ENCODE measurements at places on chromosomes 2 and 18. TPM values are rescaled to one million over a fixed set of nuclear protein-coding genes. Genes with fewer than 3 reads are reported as not detected.

The KRTCAP3 gene
- 1.4 TPM for total RNA-seq

The AQP12B gene
- not detected for total RNA-seq

The NPHP1 gene
- 3.3 TPM for total RNA-seq

The ALLC gene
- total RNA-seq, result not detected

The CDK5R2 gene
- total RNA-seq, result not detected

The RTP5 gene
- total RNA-seq, result not detected

The WNT6 gene
- total RNA-seq, result not detected

The CCDC74A gene
- total RNA-seq, result 3.0 TPM

The SPP2 gene
- not detected for total RNA-seq

GRCh38 chr2:49753344-49753985 is 599.1 kb upstream of the FSHR start:
- DNase-seq, result no peak
- peaks cover 7% of the 10 kb centered on the region for H3K27me3 ChIP-seq
- no peaks in the 10 kb centered on the region for H3K4me1 ChIP-seq
- H3K36me3 ChIP-seq, result no peaks in the 10 kb centered on the region
- H3K27ac ChIP-seq, result no peak overlapping the region

DNA sequence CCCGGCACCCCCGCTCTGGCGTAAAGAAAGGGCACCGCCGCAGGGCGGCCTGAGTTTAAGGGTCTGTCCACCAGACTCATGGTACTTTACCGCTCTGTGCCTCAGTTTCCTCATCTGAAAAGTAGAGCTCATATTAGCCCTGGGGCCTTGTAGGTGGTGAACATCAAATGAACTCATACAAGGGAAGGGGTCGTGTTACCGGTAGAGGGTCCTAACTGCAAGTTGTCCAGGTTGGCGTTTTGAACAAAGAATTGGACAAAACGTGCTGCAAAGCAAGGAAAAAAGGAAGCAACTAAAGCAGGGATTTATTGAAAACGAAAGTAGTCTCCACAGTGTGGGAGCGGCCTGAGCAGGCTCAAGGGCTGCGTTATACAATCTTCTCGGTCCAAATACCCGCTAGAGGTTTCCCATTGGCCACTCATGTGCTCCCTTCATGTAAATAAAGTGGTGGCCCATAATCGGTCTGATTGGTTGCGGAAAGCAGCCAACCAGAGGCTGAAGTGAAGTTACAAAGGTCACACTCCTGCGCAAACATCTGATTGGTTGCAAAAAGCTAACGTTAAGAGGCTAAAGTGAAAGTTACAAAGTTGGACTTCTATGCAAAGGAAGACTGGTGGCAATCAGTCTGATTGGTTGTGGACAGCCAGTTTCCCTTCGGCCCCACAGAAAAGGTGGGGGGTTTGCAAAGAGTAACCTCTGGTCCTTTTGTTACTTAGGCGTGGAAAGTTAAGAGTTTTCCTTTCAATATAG is 80.7 kb upstream of the LDLRAD4 start:
- peaks cover 9% of the 10 kb centered on the region for H3K4me1 ChIP-seq
- no peaks in the 10 kb centered on the region for H3K36me3 ChIP-seq

GRCh38 chr18:23916338-23916737 is 98.2 kb upstream of the TTC39C start:
- H3K36me3 ChIP-seq, result no peaks in the 10 kb centered on the region
- H3K4me3 ChIP-seq, result no peak overlapping the region
- no peaks in the 10 kb centered on the region for H3K4me1 ChIP-seq

DNA sequence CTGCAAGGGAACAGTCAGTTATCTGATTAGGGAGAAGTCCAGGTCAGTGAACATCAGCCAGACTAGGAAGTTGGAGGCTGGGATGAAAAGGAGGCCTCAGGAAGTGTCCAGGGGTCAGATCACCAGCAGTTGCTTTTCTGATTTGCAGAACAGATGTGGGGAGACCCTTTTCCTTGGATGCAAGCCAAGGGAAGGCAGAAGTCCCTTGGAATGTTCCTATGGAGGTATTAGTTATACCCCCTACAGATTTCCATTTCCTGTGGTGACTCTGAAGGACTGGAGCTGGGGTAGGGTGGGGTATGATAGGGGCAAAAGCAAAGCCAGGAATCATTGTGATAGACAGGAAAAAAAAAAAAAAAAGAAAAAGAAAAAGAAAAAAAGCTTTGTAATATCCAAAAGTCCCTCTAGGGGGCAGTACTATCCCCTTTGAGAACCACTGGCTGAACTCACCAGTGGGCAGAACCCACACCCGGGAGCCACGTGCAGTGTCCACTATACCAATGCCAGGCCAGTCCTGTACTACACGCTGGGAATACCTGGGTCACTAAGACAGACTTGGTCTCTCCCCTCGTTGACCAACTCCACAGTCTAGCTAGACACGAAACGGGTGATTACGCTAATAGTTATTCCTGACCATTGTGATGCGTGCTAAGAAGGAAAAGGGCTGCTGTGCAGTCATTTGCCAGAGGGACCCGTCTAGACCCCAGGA is 7.4 kb downstream of the DYSF start:
- no peaks in the 10 kb centered on the region for H3K36me3 ChIP-seq
- no peak overlapping the region for H3K4me3 ChIP-seq
- DNase-seq, result no peak
- peak overlapping the region; percentile 17 for H3K27ac ChIP-seq
- H3K27me3 ChIP-seq, result no peaks in the 10 kb centered on the region

GRCh38 chr2:45925636-45926366 is 274.3 kb downstream of the PRKCE start:
- H3K4me1 ChIP-seq, result peaks cover 14% of the 10 kb centered on the region
- no peak for DNase-seq
- H3K27me3 ChIP-seq, result no peaks in the 10 kb centered on the region
- H3K36me3 ChIP-seq, result no peaks in the 10 kb centered on the region
- no peak overlapping the region for H3K4me3 ChIP-seq

DNA sequence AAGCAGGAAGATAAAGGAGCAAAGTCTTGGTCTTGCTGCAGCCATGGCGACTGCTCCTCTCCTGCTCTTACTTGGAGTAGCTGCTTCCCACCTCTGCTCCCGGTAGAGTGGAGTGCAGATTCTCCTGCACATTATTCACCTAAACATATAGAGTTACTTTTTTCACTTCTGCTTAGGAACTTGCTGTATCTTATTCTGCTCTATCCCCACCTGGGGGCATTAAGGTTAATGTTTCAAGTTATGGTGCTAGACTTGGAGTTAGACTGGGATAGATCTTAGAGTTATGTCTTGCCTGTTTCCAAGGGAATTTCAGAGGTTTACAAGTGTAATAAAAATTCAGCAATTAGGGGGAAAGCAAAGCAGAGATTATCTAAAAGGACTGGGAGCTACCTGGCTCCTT is 144.2 kb downstream of the SETBP1 start:
- no peak for DNase-seq
- no peaks in the 10 kb centered on the region for H3K27me3 ChIP-seq
- no peak overlapping the region for H3K4me3 ChIP-seq
- no peaks in the 10 kb centered on the region for H3K36me3 ChIP-seq
- H3K4me1 ChIP-seq, result peaks cover 86% of the 10 kb centered on the region

DNA sequence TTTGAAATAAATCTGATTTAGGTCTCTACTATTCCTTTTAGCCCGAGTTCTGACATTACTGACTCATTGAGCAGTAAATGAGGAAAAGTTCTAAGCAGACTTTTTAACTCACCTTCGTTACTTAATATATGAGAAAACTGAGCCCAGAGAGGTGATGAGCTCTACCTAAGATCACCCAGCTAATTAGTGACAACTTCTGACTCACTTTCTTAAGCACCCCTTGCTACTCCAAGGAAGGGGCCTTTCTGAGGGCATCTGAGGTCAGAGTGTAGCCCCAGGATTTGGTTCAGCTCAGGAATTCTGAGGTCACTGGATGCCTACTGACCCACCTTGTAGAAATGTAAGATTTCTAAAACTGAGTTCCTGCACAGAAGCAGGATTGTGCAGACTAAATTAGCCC is 102.2 kb upstream of the FZD5 start:
- DNase-seq, result no peak
- H3K27me3 ChIP-seq, result no peaks in the 10 kb centered on the region
- H3K4me3 ChIP-seq, result no peak overlapping the region
- peaks cover 1% of the 10 kb centered on the region for H3K36me3 ChIP-seq
- H3K4me1 ChIP-seq, result peaks cover 22% of the 10 kb centered on the region

GRCh38 chr18:27861539-27861938 is 315.4 kb downstream of the CDH2 start:
- H3K4me3 ChIP-seq, result no peak overlapping the region
- no peaks in the 10 kb centered on the region for H3K27me3 ChIP-seq
- DNase-seq, result no peak
- no peak overlapping the region for H3K27ac ChIP-seq
- no peaks in the 10 kb centered on the region for H3K36me3 ChIP-seq

GRCh38 chr2:25072606-25073005 is 30.7 kb downstream of the EFR3B start:
- H3K4me3 ChIP-seq, result no peak overlapping the region
- H3K27ac ChIP-seq, result no peak overlapping the region
- peaks cover 3% of the 10 kb centered on the region for H3K27me3 ChIP-seq
- DNase-seq, result no peak
- peaks cover 22% of the 10 kb centered on the region for H3K4me1 ChIP-seq
- H3K36me3 ChIP-seq, result no peaks in the 10 kb centered on the region

DNA sequence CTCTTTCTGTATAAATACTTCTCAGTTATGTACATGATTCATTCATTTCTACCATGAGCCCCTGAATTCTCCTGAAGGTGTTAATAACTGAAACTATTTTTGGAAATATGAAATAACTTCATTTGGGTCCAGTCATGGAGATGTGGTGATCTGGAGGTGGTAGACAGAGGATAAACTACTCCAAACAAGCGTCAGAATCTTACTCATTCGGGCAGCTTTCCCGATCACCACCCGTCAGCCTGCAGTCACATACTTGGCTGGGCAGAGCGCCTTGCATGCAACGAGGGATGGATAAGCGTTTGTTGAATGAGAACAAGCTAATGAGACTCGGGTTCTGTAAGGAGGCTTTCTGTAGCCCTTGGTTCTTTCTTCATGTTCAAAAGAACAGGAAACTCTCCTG is 222.7 kb downstream of the CD226 start:
- H3K27ac ChIP-seq, result no peak overlapping the region
- peaks cover 21% of the 10 kb centered on the region for H3K4me1 ChIP-seq
- H3K27me3 ChIP-seq, result no peaks in the 10 kb centered on the region
- no peak overlapping the region for H3K4me3 ChIP-seq
- H3K36me3 ChIP-seq, result no peaks in the 10 kb centered on the region

- no peaks in the 10 kb centered on the region for H3K36me3 ChIP-seq
- H3K4me1 ChIP-seq, result peaks cover 6% of the 10 kb centered on the region
- H3K27ac ChIP-seq, result no peak overlapping the region
- H3K27me3 ChIP-seq, result peaks cover 2% of the 10 kb centered on the region
- H3K4me3 ChIP-seq, result no peak overlapping the region
Observed at GRCh38 chr2:64922482-64923384, 66.5 kb upstream of the SLC1A4 start.

DNA sequence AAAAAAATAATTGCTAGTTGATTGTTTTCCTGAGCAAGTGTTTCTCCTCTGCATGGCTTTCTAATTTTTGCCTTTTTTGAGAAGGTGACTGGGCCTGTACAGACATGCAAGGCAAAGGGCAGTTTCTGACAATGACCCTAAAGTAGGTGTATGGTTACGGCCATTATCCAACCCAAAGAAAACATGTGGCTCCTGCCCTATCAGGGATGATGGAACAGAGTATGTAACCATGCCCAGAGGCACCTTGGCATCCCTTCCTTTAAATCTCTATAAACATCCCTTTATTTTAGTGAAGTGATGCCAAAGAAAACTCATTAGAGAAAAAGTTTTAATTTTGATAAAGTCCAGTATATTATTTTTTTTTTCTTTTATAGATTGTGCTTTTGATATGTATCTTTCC is 217.5 kb downstream of the LPIN1 start:
- no peak for DNase-seq
- no peaks in the 10 kb centered on the region for H3K36me3 ChIP-seq
- H3K4me3 ChIP-seq, result no peak overlapping the region
- H3K27ac ChIP-seq, result no peak overlapping the region

DNA sequence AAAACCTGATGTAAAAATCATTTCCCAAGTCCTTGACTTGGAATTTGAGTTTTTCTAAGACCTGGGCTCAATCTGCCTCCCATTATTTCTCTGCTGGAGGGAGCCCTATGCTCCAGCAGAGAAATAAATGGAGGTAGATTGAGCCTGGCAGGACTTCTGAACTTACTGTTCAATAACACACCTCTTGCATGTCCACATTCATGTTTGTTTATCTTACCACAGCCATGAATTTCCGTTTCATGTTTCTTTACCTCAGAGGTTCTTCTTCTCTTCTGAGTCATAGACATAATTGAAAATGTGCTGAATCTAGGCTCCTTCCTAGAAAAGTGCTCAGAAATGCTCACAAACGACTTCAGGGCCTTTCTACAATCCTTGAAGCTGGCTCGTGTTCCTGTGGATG is 170.8 kb downstream of the PMAIP1 start:
- H3K4me3 ChIP-seq, result no peak overlapping the region
- H3K27ac ChIP-seq, result no peak overlapping the region
- H3K27me3 ChIP-seq, result peaks cover 12% of the 10 kb centered on the region
- no peaks in the 10 kb centered on the region for H3K4me1 ChIP-seq
- DNase-seq, result no peak

GRCh38 chr18:10659000-10659399 is 133.2 kb downstream of the NAPG start:
- H3K36me3 ChIP-seq, result no peaks in the 10 kb centered on the region
- peaks cover 21% of the 10 kb centered on the region for H3K4me1 ChIP-seq
- no peak overlapping the region for H3K27ac ChIP-seq
- H3K27me3 ChIP-seq, result peaks cover 3% of the 10 kb centered on the region
- H3K4me3 ChIP-seq, result no peak overlapping the region

GRCh38 chr18:50268022-50268747 is 1.9 kb upstream of the CFAP53 start:
- no peak for DNase-seq
- peaks cover 1% of the 10 kb centered on the region for H3K27me3 ChIP-seq
- H3K4me1 ChIP-seq, result peaks cover 16% of the 10 kb centered on the region
- peaks cover 32% of the 10 kb centered on the region for H3K36me3 ChIP-seq
